Stimulated activated CD8-positive, alpha-beta memory T cell treated with anti-CD3 and anti-CD28 coated beads, Interleukin-12 subunit alpha, Interleukin-12 subunit beta, amount 100 ng/mL, for 4 hours (primary cell): ENCODE measurements at places on chromosomes 3 and 15.

DNA sequence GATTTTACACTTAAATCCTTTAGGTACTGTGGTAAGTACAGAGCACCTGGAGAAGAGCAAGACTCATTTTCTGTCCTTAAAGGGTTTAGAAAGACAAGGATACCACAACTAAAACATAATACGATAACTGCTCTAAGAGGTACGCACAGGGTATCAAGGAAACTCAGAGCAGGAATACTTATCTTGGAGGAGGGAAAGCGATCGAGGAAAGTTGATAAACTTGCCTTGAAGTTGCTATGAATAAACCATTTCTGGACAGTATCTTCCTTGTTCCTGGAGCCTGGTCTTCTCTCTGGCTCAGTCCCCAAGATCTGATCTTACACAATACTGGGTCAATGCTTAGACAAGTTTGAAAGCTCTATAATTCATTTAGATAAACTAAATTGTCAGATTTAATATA, 17.6 kb upstream of the GATM start:
- no peak for DNase-seq

DNA sequence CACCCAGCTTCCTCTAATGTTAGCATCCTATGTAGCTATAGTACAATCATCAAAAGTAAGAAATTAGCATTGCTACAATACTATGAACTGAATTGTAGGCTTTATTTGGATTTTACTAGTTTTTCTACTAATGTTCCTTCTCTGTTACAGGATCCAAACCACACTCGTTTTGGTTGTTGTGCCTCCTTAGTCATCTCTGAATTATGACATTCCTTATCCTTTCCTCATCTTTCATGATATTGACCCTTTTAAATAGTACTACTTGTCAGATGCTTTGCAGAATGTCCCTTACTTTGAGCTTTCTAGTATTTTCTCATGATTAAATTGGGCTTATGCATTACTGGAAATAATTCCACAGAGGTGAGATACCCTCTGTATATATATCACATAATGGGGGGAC, 265.4 kb downstream of the VPS13C start:
- no peak for DNase-seq

DNA sequence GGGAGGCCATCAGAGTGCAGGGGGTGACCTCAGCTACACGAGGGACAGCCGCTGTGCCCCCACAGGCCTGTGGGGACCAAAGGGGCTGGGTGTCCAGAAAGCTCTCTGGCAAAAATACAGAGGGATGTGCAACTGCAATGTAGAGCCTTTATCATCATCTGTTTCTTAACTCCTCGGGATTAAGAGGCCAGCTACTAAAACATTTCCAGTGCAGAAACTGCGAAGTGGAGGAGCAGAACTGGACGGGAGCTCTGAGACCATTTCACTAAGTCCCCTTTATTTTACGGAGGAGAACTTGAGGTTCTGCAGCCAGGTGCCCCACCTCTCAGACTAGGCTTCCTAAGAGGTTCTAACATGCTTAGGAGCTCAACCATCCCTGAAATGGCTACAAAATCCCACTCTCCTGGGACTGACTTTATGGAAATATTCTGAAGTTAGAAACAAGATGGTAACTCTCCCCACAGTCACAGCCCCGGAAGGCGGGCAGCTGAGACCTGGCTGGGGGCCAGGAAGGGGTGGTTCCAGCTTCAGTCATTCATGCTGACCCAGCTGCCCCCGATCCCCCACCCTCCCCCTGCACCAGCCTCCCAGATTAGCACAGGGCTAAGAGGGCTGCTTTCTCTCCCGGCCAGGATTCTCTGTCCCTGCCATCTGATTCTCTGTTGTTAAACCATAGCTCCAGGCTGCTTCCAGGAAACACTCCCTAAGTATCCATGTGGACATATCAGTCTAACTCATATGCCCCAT, 40.3 kb downstream of the UMPS start:
- DNase-seq, result no peak

- DNase-seq, result no peak
Observed at GRCh38 chr3:194879991-194880939, 194.6 kb downstream of the FAM43A start.

DNA sequence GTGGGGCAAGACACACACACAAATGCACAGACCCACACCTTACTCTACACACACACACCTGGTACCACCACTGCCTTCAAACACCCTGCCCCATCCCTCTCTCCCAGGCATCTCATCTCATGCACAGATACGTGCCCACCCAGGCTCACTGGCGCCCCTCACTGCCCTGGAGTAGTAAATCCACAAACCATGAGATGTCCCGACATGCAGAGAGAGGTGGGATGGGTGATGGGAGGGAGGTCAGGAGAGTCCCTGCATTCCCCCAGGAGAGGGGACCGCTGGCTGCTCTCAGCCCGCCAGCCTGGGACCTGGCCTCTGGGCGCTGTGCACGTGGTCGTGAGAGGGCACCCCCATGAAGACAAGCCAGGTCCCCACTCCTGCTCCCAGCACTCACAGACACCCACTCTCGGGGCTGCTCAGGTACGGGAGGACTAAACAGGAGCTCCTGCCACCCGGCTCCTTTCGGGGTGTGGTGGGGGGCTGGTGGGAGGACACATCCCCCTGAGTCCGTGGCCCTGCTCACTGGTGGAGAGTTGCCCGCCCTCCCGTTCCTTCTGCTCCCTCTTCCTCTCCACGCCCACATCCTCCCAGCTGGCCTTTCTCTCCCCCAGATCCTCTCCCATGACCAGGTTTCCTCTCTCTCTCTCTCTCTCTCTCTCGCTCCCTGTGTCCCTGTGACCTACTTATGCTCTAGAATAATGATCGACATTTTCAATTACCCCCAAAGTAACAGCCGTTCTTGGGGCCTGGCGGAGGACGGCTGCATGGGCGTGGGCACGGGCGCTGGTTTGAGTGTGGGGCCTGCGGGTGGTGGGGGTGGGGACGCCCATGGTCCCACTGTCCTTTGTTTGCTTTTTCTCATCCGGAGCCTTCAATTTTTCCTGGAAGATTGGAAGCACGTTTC, 18.9 kb upstream of the CSPG4 start:
- no peak for DNase-seq

DNA sequence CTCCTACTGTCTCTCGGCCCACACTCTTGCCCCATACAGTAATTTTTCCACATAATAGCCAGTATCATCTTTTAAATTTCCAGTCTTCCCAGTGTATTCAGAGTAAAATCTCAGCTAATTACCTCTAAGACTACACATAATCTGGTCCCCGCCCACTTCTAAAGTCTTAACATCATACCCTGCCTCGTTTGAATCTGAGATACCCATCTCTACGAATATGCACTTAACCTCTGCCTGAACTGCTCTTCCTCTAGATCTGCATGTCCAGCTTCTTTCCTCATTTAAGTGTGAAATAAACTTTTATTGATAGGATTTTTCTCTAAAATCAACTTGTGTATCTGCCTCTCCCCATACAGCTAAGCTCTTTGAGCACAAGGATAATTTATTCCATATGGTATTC, 34.6 kb downstream of the COPS2 start:
- DNase-seq, result no peak

DNA sequence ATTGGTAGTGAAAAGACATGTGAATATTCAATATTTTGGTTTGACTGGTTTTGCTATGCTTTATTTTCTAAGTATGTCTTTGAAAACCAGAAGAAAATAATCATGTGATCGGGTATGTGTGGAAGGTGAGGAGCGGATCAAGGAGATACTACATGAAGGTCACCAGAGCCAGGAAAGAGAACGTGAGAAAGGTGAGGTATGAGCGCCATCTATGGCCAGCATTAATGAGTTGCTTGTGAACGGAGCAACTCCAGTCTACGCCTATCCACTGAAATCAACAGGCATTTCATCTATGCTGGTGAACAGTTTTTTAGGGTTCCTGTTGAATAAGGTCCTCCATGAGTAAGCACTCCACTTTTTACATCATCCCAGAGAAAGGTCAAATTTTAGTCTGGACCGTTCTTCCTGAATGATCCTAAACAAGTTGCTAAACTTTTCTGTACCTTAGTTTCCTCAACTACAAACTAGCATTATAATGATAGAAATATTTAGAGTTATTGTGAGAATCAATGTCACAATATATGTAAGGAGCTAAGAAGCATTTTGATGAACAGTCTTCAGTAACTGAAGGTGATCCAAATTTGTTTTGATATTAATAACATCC, 1435.2 kb upstream of the CADM2 start:
- no peak for DNase-seq

DNA sequence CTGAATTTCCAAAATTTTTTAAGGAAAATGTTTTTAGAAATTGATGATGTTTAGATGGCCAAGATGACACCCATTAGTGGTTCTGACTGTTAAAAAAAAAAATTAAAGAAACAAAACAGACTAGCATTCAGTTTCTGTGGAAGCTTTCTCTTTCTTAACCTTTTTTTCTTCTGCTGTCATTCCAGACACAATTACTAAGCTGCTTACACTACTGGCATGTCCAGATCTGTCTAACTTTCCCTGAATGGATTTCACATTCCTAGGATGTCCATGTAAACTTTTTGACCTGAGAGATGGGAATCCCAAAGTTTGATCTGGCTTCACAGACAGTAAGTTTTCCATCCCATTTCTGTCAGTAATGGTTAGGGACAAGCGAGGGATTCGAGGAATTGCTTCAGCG, 10.3 kb upstream of the MTMR10 start:
- no peak for DNase-seq

- DNase-seq, result no peak
Observed at GRCh38 chr3:50612234-50612882, 784 bp upstream of the CISH start.

GRCh38 chr3:132867526-132867925, 145.3 kb upstream of the NPHP3 start:
- DNase-seq, result no peak

DNA sequence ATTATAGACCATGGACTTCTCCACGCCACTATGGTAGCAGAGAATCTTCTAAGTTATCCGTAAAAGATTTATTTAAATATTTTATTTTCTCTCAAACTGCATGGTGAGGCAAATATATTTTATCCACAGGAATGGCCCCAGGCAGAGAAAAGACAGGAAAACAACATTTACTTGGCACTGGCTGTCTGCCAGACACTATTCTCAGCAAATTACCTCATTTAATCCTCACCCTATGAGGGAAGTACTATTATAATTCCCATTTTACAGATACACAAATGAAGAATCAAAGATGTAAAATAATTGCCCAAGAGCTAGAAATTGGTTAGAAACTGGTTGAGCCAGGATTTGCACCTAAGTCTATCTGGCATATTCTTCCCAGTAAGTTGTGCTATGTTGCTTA, 361.4 kb upstream of the IL12A start:
- DNase-seq, result no peak

DNA sequence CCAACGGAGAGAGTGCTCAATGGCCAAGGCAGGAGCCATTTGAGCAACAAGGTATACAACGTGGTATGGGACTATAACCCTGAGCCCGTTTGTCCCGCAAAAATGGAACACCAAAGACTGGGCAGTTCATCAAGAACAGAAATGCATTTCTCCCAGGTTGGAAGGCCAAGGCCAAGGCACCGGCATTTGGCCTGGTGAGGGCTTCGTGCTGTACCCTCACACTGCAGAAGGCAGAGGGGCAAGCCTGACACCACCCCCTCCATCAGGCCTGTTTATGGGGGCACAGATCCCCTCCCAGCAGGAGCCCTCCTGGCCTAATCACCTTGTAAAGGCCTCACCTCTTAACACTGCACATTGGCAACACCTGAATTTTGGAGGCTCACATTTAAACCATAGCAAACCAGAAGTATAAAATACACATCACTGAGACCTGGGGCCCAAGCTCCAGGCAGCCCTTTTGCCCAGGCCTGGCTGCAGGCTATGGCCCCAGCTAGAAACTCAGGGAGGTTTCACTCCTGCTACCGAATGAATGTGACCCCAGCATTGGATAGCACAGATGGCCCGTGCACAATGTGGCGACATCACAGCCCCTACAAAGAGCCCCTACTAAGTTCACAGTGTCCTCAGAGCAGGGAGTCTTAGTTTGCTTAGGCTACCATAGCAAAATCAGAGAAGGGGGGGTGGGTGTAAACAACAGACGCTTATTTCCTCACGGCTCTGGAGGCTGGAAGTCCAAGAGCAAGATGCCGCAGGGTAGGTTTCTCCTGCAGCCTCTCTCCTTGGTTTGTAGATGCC, 47.1 kb downstream of the KLF15 start:
- DNase-seq, result no peak

DNA sequence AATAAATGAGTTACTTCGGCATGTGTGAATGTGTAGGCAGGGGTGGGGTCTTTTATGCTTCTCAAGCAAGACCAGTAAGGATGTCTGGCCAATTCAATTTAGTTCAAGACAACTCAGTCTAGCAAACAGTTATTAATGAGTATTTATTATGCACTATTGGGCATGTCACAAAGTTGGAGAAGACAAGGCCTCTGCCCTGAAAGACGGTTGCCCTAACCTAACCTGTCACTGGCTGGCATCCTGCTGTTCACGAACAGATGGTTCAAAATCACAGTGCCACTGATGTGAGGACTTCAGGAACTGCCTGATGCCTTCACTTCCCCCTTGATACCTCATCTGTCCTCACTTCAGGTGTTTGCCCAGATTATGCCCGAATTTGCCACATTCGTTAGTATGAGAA, 217.8 kb downstream of the SOX2 start:
- DNase-seq, result no peak

DNA sequence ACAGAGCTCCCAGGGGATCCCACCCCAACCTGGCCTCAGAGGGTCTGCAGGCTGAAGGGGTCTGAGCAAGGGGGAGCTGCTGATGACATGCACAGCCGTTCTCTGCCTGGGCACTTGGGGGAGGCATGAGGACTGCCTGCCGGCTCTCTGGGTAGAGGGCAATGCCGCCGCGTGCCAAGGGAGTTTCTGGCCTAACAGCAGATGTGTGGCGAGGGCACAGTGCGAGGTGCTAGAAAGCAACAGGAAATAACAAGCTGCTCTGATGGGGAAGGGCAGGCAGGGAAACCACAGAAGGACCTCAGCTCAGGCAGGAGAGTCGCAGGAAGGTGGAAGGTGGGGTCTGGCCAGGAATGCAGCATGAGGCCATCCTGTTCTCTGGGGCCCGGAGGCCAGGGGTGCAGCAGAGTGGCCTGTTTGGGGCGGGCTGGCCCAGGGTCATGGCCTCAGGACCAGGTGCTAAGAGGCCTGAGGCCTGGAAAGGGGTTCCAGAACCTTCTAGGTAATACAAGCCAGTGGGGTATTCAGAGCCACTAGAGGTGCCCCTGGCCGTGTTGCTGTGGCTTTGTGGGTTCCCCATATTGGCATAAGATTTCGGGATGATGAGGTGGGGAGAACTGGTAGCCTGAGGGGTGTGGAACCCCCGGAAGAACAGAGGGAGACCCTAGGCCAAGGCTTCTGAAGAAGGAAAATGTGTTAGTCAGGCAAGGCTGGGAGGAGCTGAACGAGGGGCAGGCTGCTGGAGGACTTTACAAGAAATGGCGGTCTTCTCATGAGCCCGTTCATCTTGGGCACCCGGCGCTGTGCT, 41.2 kb downstream of the RGMA start:
- DNase-seq, result peak; percentile 10

GRCh38 chr3:190388703-190389102, 740 bp downstream of the CLDN16 start:
- DNase-seq, result no peak
